Fibroblast of villous mesenchyme (primary cell): ENCODE measurements at places on chromosomes 2 and 18.

DNA sequence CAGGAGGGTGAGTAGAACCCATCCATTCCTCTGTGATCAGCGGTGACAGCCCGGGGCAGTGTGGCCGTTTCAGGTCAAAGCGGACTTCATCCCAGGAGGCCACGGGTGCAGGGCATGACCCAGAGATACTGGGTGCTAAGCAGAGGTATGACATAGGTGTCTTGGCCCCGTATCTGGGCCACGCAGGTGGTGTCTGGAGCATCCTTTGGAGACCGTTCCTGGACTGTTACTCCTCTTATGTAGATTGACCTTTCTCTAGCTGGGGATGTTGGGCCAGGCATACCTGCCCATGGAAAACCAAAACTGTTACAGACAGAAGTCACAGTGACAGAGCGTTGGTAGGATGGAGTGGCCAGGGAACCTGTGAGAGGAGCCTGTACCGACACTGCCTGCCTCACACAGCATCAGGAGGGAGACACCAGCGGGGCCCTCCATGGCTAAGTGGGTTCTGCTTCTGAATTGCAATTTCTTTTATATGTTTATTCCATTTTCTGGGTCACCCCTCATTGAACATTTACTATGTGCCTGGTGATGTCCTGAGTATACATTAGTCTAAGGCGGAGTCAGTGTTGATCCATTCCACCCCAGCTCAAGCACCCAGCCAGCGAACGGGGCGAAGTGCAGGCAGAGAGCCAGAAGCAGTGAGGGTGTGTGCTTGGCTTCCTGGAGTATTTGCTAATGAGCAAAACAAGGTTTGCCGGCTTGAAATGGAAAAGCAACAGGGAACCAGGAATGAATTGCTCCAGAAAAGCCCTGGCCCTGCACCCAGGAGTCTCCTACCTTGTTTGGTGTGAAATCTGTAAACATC lies 141.7 kb downstream of the SH3RF3 start:
- DNase-seq: no peak

DNA sequence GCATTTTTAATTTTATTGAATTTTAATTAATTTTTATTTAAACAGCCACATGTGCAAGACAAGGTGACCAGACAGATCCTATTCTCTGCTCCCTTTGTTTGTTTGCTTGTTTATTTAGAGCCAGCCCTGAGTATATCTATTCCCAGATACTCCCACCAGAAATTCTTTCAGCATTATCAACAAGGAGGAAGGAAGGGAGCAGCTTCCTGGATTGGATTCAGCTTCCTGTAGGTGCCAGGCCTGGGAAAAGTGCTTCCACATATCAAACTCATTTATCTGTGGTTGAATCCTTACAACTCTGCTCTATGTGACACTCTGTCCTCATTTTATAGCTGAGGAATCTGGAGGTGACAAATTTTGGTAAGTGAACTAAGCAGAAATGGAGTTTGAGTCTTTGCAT lies 60.5 kb upstream of the KLF7 start:
- DNase-seq: no peak

DNA sequence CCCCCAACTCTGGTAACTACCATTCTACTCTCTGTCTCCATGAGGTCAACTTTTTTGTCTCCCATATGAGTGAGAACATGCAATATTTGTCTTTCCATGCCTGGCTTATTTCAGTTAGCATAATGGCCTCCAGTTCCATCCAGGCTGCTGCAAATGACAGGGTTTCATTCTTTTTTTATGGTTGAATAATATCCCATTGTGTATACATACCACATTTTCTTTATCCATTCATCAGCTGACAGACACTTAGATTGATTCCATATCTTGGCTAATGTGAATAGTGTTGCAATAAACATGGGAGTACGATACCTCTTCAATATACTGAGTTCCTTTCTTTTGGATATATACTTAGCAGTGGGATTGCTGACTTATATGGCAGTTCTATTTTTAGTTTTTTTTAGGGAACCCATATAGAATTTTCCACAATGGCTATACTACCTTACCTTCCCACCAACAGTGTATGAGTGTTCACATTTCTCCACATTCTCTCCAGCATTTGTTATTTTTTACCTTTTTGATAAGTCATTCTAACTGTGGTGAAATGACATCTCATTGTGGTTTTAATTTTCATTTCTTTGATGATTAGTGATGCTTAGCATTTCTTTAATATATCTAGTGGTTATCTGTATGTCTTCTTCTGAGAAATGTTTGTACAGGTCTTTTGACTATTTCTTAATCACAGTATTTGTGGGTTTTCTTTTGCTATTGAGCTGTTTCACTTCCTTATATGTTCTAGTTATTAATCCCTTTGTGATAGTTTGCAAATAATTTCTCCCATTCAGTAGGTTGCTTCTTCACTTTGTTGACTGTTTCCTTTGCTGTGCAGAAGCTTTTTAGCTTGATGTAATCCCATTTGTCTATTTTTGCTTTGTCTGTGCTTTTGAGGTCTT lies 112.2 kb downstream of the SRBD1 start:
- no peak for DNase-seq

DNA sequence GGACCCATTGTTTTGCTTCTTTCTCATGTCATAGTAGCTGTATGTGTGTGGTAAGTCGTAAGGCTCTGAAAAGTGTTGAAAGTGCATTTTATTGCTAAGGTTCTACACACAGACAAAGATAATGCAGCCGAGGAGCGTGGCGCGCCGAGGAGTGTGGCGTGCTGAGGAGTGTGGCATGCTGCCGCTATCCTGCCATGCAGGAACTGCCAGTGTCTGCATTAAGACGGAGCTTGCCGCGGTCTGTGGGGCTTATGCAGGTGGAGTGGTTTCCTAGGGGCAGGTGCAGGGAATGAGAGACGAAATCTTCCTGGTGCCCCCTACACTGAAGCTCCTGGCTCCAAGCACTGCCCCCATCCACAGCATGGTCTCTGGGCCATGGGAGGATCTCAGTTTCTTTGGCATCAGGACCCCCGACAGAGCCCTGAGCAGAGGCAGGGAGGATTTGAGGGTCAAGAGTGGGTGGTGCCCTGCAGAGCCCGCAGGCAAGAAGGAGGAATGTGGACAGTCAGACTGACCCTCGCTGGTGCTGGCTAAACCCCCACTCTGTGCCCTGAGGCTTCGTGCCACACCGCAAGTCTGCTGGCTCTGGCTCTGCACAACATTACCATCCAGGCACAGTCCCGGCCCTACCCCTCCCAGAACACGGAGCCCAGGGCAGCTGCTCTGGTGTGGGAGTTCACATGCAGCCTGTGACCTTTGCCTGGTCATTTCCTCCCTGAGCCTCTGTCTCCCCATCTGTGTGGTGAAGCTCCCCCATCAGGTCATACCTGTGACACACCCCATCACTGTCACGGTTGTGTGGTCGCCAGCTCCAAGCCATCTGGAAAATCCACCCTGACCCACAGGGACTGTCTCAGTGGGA lies 3.2 kb downstream of the SNED1 start:
- DNase-seq: no peak

DNA sequence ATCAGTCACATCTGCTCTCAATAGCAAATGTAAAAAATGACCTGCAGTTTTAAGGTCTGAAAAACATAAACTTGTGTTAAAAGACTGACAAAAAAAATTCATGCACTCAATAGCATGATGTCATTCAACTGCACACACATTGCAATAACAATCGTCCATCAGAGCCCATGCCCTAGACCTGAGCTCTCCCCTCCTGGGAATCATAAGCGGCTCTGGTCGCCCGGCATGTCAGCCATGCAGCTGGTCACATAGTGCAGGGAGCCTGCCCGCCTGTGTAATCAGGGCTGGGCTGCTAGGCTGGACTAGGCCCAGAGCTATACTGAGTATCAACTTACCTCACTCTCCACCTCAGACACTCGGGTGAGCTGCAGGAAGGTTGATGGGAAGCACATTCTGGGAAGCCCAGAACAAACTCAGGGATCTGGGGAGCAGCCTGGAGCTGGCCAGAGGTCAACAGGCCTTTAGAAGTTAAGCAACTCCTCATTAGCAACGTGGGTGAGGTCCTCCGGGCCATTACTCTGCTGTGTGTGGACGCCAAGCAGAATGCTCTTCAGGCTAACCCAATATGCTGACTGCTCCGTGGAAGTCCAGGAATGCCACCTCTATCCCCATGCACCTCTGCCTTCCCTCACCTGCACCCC lies 165.5 kb downstream of the TTC32 start:
- peak; percentile 26 for DNase-seq

- DNase-seq: peak; percentile 55
These were observed 11.5 kb downstream of the SPEG start for GRCh38 chr2:219446101-219446504.

GRCh38 chr2:235343869-235344268 lies 150.0 kb upstream of the AGAP1 start:
- peak; percentile 61 for DNase-seq

DNA sequence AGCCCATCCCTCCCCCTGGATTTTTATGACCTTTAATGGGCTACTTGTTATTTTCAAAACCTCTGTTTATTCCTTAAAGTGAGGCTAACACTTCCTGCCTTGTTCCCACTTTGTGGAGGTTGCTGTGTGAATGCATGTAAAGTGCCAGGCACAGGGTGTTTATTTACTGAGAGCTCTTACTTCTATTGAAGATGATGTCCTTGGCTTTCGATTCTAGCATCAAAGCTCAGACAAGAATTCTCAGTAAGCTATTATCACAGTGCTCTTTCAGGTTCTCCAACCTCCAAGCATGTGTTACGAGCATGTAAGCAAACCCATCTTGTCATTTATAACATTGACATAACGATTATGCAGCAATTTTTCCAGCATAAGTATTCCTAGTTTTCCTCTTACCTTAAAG lies 44.2 kb downstream of the DPYSL5 start:
- no peak for DNase-seq

DNA sequence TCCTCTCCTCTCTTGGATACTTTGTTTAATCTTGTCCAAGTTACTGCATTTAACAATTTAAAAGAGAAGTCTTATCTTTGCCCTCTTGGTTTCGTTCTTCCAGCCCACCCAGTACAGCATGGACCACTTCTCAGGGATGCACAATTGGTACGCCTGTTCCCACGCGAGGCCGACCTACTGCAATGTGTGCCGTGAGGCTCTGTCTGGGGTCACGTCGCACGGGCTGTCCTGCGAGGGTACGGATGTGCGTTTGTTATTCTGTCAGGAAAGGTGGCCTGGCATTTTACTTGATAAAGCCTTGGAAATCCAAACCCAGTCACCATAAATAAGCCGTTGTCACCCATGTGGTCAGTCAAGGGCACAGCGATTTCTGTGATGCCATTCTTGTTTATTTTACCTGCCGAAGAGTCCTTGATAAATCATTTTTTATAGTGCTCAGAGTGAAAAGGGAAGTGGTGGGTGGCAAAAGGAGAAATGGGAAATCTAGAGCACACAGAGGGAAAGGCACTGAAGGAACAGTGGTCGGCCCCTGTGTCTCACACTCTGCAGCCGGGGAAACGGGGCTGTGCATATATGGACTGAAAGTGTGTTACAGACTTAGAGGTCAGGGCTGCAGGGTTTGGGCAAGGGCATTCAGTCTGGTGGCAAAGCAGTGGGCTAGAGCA lies 80.5 kb downstream of the DGKD start:
- no peak for DNase-seq

GRCh38 chr2:85018049-85018447 lies 47.1 kb downstream of the KCMF1 start:
- no peak for DNase-seq

DNA sequence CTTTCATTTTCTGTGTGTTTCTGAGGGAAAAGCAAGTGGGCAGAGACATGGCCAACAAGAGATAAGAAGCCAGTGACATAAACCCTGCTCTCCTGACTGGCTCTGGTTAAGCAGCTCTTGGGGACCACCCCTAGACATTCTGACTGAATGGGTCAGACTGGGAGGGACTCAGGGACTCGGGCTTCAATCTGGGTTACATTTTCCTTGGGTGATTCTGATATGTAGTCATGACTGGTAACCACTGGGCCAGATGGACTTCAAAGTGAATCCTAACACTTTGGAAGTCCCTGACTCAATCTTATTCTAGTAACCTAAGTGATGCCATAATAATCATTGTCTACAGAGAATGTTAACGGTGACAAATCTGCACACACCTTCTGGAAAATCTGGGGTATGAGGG lies 397.8 kb downstream of the NBAS start:
- DNase-seq: no peak

- no peak for DNase-seq
These were observed 521.0 kb upstream of the MYT1L start for GRCh38 chr2:2851806-2852777.

DNA sequence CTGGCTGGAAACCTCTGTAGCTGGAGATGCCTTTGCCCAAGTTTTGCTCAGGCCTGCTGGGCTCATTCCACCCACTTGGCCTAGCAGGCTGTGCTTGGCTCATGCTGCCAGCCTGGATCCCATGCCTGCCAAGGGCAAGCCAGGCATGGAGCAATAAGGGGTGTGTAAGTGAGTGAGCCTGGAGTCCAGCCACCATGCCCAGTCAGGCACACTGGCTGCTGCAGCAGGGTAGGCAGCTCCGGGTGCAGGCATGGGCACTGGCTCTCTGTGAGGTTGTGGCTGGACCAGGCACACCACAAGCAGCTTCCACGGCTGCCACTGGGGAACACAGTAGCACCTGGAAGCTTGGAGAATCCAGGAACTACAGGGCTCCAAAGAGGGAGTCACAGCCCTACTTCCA lies 147.7 kb upstream of the HS6ST1 start:
- no peak for DNase-seq

DNA sequence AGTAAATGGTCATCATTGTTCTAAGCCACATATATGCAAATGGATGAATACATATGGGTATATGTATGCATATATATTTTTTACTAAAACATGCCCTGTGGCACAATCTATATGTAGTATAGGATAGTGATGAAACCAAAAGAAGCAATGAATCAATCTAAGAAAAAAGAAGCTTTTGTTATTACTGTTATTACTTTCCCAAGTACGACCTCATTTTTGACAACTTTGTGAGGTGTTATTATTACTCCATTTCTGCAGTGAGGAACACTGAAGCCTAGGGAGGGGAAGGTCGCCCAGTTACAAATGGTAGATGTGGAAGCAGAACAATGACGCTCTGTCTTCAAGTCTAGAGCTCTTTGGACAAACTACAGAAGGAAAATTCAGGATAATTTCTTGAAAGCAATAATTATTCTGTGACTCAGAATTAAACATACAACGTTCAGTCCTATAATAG lies 38.3 kb downstream of the STAT4 start:
- DNase-seq: no peak

DNA sequence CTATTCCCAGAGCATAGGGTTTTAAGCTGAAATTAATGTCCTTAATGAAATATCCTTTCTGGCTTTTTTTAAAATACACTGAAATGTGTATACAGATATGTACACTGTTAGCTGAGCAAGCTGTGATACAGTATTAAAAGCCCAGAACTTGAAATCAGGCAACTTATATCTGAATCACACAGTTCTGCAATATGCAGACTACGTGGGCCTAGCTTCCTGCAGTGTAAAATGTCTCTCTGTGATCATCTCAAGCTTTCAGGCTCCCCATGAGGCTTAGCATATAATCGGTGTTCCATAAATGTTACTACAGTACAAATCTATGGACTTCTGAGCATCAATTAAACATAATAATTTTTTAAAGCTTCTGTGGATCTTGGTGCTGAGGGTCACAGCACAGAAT lies 8.2 kb downstream of the FBXO15 start:
- DNase-seq: no peak

DNA sequence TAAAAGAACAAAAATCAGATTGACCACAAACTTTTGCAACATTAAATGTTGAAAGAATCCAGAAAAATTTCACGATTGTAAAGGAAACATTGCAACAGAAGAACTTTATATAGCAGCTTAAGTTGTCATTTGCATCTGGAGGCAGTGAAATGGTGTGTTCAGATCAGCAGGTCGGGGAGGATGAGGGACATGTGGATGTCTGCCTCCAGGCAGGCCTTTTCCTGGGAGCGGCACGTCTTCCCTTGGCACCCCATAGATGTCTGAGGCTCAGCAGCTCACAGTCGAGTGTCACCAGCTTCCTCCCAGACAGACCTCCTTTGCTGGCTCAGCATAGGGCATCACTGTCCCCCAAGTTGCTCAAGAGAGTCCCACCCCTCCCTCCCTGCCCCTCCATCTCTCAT lies 44.3 kb upstream of the ASB1 start:
- DNase-seq: peak; percentile 30
